ENCODE measurements at places on chromosomes 13 and 19.

GRCh38 chr19:35267818-35268535, 785 bp upstream of the USF2 start:
- peak; percentile 69 for DNase-seq
- H3K4me1 ChIP-seq: peaks cover 19% of the 10 kb centered on the region
- H3K27me3 ChIP-seq: no peaks in the 10 kb centered on the region

DNA sequence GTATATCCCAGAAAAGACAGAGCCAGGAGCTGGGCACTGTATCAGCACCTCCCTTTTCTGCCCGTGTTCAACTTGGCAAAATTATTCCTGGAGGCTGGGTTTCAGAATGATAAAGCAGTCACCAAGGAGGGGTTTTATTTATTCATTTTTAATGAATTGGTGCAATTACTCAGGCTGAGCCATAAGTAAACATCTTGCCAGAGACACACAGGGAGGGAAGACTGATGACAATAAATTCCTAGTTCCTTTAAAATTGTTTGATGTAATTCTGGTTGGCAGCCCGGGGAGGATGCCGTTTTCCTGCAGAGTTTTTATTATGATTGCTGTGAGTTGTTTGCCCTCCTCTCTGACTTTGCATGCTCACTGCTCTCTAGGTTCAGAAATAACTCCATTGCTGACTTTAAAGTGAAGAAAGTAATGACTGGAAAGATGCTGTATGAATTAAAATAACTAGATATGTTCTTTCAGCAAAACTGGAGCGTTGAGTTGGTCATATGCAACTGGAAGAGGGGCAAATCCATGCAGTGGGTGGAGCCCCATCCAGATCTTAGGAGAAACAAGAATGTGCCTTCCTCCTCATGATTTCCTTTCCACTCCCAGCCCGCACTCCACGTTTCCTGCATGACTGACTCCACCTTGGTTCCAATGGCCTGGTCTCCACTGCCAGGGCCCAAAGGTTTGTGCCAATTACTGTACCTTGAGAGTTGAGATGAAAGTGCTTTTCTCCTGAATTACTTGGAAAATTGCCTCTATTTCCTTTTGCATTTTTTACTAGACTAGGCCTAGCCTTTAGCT, 182.1 kb downstream of the RFC3 start:
- no peaks in the 10 kb centered on the region for H3K27me3 ChIP-seq
- no peaks in the 10 kb centered on the region for H3K4me1 ChIP-seq
- no peak for DNase-seq
- H3K36me3 ChIP-seq: no peaks in the 10 kb centered on the region
- no peak overlapping the region for H3K27ac ChIP-seq

DNA sequence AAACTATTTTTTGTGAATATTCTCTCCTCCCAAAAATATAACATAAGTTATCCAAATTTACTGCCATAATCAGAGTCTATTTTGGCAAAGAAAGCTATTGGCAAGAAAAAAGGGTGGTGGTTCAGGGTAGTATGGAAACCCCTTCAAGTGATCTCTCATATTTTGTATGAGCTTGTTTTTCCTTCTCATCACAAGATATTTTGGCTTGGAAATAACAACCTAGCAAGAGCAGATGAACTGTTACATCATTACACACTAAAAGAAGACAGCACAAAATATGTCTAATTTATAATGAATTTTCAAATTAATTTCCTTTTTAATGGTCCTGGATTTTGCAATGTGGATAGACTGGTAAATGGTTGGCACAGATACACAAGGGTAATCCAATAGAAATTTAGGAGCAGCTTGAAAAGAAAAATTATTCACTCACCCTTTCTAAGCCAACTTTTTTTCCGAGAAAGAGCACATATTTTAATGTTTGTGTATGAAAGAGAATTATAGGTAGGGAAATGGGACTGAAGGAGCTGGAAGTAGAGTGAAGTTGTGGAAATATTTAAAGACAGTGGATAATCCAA, 225.1 kb downstream of the EFNB2 start:
- no peak overlapping the region for H3K27ac ChIP-seq
- no peaks in the 10 kb centered on the region for H3K4me1 ChIP-seq
- H3K27me3 ChIP-seq: no peaks in the 10 kb centered on the region

DNA sequence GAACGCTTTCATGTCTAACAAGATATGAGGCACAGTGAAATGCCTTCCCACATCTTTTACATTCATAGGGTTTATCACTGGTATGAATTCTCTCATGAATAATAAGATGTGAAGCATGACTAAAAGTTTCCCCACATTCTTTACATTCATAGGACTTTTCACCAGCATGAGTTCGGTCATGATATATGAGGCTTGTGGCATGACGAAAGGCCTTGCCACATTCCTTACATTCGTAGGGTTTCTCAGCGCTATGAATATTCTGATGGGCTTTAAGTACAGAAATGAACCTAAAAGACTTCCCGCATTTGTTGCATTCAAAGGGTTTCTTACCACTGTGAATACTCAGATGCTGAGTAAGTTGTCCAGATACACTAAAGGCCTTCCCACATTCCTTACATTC, 21.3 kb downstream of the ZNF607 start:
- H3K4me3 ChIP-seq: no peak overlapping the region
- no peak overlapping the region for H3K27ac ChIP-seq
- H3K4me1 ChIP-seq: no peaks in the 10 kb centered on the region
- peaks cover 9% of the 10 kb centered on the region for H3K36me3 ChIP-seq
- no peak for DNase-seq

- peaks cover 6% of the 10 kb centered on the region for H3K4me1 ChIP-seq
- H3K36me3 ChIP-seq: no peaks in the 10 kb centered on the region
- no peak overlapping the region for H3K27ac ChIP-seq
- no peak overlapping the region for H3K4me3 ChIP-seq
- no peak for DNase-seq
Observed at GRCh38 chr19:10979951-10980381, 19.1 kb downstream of the SMARCA4 start.

Data from breast epithelium (tissue), 4 donors.